Panc1 (cell line): ENCODE measurements at places on chromosomes 7 and 10.

DNA sequence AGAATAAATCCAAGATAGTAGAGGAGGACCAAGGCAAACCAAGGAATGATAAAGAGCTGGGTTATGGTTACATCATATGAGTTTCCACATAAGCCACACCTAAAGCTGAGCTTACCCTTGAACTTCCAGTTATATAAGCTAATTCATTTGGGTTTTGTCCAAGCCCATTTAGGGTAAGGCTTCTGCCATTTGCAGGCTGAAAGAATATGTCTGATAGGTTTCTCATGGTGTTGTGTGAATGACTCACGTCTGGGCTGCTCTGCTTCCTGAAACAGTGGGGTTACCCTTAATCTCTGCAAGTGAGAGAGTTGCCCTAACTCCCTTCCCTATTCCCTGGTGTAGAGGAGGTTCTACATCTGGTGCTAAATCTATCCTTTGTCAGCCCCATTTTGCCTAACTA, 60.8 kb downstream of the PTTG1IP2 start:
- no peak for DNase-seq

DNA sequence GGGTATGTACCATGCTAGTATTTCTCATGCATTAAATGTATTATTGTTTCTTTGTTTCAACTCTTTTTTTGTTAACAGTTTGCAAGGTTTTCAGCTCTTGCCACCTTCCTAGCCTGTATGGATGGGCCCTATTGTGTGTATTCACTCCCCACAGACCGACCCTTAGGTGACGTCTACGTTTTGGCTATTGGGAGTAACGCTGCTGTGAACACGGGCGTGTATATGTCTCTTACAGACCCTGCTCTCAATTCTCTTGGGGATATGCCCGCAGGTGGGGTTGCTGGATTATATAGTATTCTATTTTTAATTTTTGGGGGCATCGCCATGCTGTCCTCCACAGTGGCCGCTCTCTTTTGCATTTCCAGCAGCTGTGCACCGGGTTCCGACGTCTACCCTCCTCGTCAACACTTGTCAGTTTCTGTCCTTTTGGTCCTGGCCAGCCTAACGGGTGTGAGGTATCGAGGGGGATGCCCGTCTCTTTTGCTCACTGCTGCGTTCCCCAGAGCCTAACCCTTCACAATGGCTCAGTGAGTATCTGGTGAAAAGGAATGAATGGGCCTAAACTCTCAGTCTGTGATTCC, 64.1 kb upstream of the GNA12 start:
- DNase-seq: no peak

DNA sequence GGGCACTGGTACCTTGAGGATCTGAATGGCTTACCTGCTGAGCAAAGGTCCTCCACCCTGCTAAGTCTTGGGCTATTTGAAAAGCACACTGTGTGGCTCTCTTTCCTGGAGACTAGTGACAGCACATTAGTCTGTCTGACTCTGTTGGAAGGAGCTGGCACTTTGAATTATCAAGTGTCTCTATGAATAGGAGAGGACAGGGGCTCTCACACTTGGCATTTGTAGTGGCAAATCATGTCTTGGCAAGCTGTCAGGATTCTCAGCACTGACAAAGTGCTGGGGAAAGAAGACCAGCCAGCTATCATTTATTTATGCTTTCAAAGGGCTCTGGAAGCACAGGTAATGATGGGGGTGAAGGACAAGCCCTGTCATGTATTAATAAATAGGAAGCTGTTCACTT, 62.8 kb downstream of the MTPN start:
- DNase-seq: no peak

GRCh38 chr7:142461437-142461836, 203.6 kb upstream of the PRSS58 start:
- no peak for DNase-seq

DNA sequence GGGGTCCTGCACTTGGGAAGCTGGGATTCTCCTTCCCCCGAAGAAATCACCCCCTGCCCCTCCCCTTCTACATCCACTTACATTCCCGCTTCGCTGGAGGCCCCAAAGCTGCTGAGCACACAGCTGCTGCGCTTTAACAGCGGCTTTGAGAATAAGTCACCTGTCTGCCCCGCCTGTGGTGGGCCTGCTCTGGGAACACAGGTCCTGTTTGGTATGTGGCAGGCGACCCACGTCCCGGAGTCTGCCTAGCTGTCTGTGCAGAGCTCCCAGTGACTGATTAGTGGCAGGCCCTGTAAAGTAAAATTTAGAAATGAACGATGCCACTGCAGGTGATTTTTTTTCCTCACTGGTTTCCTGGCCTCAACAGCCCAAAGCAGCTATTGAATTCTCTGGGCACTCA, 47.0 kb downstream of the CDH23 start:
- DNase-seq: no peak

- no peak for DNase-seq
These were observed 9.3 kb upstream of the PDE1C start for GRCh38 chr7:32079510-32079909.

- no peak for DNase-seq
These were observed 25.1 kb downstream of the NEBL start for GRCh38 chr10:20871970-20872369.

DNA sequence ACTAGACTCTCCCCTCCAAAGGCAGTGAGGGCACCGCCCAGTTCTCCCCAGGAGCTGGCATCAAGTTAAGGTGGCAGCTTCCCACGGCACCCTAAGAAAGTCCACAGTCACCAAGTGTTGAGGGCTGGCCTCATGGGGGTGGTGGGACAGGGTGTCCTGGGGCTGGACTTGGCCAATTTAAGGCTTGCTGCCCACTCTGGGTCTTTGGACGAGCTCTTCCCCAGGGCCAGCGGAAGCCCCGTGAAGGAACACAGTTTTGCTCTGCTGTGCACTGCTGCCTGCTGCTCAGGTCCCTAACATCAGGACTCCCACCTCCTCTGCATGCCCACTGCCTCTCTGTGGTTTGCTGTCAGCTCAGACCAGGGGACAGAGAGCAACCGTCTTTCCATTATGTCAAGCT, 57.3 kb upstream of the TMEM72 start:
- DNase-seq: no peak

- DNase-seq: no peak
These were observed 120.6 kb downstream of the PRPF18 start for GRCh38 chr10:13707156-13707881.

DNA sequence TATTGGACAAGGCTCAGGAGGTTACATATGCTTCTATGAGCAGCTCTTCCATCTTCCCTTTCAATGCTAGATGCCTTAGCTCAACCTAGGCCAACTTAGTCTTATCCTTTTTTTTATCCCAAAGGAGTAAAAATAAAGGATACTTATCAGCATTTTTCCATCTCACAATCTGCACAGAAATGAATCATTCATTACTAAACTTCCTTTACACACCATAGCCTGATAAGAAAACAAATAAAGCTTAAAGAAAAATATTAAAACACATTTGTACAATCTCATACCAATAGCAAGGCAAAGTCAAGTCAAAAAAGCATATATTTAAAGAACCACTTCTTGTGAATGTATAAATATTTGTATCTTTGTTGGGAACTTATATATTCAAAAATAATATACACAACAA, 407.4 kb downstream of the GRM8 start:
- DNase-seq: no peak

DNA sequence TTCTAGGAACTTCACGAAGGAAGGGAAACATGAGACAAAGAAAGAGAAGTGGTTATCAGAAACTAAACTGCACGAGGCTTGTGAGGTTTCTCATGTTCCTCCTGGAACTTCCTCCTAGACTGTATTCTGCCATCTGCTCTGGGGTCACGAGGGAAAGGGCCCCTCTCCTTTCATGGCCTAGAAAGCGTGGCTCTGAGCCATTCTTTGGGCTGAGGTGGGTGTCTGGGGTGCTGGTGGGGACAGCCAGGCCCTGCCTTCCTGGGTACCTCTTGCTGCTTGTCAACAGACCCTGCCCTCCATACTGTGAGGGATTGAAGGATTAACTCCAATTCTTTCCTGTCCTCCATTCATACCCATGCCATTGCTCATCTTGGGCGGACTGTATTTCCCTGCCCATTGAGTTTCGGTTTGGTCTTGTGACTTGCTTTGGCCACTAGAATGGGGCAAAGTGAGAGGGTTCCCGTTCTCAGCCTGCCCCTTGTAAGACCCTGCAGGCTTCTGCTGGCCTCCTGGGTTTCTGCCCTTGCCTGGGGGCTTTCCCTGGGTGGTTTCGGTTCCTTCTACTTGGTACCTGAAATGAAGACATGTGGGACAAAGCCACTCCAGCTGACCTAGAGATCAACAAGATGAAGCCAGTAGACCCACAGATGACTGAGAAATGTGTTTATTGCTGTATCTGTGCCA, 14.9 kb upstream of the GIMAP8 start:
- no peak for DNase-seq

DNA sequence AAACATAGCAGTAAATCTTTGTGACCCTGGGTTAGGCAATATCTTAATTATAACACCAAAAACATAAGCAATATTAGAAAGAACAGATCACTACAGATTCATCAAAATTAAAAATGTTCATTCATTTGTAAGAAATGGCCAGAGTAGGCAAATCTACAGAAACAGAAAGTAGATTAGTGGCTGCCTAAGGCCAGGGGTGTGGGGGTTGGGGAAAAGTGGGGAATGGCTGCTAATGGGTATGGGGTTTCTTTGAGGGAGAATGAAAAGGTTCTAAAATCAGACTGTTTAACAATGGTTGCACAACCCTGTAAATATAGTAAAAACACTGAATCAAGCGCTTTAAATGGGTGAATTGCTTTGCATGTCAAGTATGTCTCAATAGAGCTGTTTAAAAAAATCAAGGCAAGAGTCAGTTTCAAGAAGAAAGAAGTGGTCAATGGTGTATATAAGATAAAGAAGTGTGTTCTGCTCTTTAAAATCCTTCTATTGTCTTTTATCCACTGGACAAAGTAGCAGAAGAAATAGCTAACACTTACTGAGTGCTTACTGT, 42.6 kb downstream of the CDK6 start:
- DNase-seq: no peak

GRCh38 chr10:33204031-33204430, 130.4 kb downstream of the NRP1 start:
- DNase-seq: no peak

GRCh38 chr7:31421607-31422006, 81.1 kb upstream of the NEUROD6 start:
- DNase-seq: no peak

DNA sequence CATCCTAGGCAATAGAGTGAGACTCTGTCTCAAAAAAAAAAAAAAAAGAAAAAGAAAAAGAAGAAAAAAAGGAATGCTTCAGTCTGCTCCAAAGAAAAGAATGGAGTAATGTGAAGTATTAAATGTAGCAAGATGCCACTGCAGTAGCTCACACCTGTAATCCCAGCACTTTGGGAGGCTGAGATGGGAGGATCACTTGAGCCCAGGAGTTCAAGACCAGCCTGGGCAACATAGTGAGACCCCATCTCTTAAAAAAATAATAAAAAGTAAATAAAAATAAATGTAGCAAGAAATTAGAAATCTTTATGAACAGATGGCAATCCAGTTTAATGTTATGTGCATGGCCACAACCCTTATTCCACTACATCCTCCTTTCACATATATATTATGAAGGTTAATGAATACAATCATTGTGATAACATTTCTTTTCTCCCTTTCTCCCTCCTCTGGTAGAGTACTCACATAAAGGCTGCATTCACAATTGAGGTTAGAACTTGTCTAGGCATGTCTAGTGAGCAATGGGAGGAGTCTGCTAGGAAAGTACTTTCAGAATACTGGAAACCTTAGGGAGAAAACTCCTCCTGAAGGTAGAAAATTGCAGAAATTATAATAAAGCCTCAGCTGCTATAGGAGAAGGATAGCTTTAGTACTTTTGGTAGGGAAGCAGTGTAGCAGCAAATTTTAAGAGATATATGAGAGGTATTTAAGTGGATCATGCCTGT, 20.4 kb downstream of the KLLN start:
- no peak for DNase-seq

DNA sequence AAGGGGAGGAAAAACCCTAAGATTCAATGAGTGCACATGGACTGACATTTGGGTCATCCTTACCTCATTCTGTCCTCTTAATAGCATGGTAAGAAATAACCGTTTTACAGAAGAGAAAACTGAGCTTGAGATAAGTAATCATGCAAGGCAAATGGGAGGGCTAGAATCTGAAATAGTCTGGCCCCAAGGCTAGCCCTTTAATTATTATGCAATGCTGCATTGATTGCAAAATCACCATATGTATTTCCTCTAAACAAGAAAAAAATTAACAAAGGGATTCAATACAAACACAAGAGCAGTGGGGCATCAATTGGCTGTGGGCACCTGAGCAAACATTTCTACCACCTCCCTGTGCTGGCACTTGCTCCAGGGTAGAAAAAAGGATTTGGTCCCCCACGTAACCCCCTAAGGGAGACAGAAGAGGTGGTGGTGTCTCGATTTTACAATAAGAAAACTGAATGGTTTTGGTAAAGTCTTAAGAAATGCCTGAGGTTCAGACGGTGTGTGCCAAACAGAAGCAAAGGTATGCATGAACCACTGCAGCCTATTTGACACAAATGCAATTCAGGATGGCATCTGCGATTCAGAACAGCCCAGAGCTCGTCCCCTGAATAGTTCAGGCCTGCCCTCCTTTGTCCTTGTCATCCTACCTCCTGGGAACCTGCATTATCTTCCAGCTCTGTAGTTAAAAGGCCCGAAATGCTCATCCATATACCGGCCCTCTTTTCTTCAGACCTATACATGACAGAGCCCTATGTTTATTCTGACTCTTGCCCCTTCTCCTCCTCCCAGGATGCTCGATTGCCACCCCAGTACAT, 23.6 kb downstream of the PIP4K2A start:
- DNase-seq: no peak

DNA sequence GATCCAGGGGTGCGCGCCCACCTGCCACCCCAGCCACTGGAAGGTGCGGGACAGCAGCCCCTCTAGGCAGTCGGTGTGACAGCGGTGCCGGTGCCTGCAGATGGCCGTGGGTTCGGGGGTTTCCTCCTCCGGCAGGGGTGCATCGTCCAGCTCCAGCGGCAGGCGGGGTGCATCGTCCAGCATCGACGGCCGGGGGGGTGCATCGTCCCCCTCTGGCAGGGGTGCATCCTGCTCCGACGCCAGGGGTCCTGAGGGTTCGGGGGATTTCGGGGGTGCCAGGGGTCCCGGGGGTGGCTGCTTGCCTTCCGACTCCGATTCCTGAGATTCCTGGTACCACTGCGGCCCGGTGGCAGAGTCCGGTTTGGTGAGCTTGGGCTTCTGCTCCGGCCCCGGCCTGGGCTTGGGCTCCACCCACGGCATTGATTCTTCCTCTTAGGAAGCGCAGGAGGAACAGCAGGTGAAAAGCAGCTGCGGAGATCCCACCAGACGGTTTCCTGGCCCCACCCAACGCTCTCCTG, 90.2 kb upstream of the RAB18 start:
- no peak for DNase-seq

GRCh38 chr10:14332903-14333302, 2.2 kb upstream of the FRMD4A start:
- DNase-seq: no peak

DNA sequence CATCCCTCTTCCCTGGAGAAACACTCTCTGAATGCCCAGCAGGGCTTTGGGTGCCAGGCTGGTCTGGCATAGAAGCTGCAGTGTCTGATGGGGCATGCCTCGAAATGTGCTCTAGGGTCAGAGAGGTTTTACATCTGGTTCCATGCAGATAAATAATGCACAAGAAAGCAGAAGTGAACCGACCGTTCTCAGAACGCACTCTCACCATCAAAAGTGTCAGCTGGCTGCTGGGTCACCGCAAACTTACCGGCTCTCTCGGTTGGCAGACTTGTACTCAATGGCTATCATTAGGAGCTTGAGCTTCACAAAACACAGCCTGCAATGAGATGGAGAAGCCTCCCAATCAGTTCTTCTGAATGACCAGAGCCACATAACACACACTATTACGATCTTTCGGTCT, 610.0 kb downstream of the KCNMA1 start:
- DNase-seq: no peak
